ENCODE measurements at places on chromosomes 12 and 14.

DNA sequence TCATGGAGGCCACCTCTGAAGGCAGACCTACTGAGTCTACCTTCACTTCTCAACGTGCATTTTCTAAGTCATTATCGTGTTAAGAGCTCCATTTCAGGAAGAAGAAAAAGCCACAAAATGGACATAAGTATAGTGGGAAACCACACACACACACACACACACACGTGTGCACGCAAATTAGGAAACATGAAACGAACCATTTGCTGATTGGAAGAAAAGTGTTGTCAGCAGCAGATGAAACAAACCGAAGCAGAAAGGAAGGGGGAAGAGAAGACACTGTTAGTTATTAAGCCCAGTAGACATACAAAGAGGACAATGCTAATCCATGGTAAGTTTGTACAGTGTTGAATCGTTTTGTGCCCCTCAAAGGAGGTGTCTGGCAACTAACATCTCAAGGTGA lies 9.9 kb upstream of the VPS33A start:
- DNase-seq: no peak

GRCh38 chr12:4273652-4274395 lies at the start of gene CCND2:
CCND2 (plus strand) TSS chr12:4273762; CDS start chr12:4274041, 279 bp downstream.
- DNase-seq: peak; percentile 95

GRCh38 chr12:65885716-65886115 lies 61.4 kb downstream of the HMGA2 start:
- DNase-seq: no peak

DNA sequence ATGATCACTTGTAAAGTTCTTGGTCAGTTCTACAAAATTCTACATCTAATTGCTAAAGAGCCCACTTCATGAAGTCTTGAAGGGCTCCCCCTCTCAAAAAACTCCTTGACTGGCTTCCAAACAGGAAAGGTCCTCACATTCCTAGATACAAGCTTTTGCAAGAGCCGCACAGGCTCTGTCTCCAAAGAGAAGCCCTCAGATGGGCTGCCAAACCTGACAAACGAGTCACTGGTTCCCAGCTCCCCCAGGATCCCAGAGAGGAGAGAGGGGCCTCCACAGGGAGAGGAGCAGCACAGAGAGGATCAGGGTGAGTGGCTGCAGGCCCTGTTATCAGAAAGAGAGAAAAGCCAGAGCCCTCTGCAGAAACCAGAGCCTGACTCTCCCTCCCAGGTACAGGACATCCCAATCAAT lies 5.8 kb downstream of the NID2 start:
- no peak for DNase-seq

- no peak for DNase-seq
Observed at GRCh38 chr12:31783996-31784645, 55.3 kb upstream of the AMN1 start.

DNA sequence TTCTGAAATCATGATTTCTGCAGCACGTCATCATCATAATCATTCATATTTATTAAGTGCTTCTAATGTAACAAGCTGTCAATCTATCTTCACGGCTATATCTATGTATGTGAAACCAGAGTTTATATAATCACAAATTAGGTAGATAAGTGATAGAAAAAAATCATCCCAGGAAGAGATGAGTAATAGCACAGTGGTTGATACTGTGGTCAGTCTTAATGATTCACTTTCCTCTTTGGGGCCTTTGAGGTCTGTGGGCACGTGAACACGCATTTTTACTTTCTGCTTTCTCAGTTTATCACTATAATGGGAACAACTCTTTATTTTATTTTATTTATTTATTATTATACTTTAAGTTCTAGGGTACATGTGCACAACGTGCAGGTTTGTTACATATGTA lies 265.9 kb upstream of the NOVA1 start:
- no peak for DNase-seq

GRCh38 chr14:23577710-23578392 lies 739 bp downstream of the JPH4 start:
- DNase-seq: no peak

GRCh38 chr14:34046799-34047520 lies 96.1 kb upstream of the EGLN3 start:
- DNase-seq: no peak

DNA sequence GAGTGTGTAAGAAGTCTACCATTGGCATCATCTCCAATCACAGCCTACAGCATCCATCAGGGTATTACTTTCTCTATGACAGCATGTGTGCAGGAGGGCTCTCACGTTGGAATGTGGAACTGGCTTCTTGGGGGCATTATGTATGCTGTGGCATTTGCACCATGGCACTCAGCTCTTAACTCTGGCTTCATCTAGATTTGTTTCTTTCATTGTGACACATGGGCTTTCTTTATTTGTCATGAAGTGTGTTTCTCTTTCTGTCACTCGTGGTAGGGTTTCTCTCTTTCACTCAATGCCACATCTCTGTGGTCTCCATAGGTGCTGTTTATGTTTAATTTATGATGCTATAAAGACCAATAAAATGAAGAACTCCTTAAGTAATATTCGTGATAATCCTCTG lies 191.2 kb upstream of the GARIN2 start:
- DNase-seq: no peak

DNA sequence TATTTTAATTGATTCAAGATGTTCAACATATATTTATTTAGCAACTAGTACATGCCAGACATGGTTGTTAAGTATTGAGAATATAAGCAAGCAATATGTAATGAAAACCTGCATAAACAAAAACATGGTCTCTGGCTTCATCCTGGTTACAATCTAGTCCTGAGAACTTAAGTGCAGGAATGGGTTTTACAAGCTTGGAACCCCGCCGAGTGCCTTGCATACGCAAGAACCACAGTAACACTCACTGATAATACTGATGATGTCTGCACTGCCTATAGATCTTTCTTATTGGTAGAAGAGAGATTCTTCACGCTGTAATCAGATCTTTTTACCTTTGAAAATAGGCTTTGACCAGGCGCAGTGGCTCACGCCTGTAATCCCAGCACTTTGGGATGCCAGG lies 22.9 kb upstream of the CALM1 start:
- DNase-seq: no peak

DNA sequence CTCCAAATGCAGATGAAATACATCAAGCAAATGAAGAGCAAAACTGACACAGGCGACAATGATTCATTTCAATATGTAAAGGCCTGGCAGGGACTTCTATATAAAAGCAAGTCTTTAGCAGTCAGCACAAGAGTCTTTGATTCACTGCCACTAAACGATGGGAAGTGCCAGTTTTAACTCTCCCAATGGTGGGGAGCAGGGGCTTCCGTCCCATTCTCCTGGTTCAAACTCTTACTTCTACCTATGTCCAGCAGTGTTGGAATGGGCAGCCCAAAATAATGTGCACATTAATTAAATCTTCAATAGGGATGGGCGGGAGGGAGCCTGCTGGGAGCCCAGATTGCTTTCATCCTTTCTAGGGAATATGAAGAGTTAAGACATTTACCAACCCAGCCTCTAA lies 97.5 kb upstream of the MDM1 start:
- no peak for DNase-seq

GRCh38 chr12:16523284-16523950 lies 82.5 kb downstream of the LMO3 start:
- DNase-seq: no peak

DNA sequence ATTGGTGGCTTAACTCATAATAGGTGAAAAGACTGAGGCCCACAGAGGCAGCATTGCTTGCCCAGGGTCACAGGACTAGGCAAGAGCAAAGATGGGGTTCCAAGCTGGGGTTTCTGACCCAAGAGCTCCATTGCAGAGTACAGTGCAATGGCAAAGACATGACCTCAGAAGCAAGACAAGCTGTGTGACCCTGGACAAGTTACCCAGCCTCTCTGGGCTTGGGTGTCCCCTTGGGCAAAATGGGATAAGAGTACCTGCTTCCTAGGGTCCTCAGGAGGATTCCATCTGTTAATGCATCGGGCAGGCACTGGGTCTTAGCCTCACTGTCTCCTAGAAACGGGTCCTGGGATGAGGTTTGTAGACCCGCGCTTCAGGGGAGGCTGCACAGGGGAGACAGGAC lies 111.6 kb upstream of the NCOR2 start:
- no peak for DNase-seq

- no peak for DNase-seq
Observed at GRCh38 chr12:10369557-10370415, 20.1 kb downstream of the KLRK1 start.

GRCh38 chr12:48447755-48448154 lies 24.6 kb upstream of the ANP32D start:
- DNase-seq: no peak

GRCh38 chr12:90102957-90103652 lies 394.5 kb upstream of the ATP2B1 start:
- no peak for DNase-seq

GRCh38 chr14:33800735-33801163 lies 150.1 kb downstream of the EGLN3 start:
- DNase-seq: no peak

DNA sequence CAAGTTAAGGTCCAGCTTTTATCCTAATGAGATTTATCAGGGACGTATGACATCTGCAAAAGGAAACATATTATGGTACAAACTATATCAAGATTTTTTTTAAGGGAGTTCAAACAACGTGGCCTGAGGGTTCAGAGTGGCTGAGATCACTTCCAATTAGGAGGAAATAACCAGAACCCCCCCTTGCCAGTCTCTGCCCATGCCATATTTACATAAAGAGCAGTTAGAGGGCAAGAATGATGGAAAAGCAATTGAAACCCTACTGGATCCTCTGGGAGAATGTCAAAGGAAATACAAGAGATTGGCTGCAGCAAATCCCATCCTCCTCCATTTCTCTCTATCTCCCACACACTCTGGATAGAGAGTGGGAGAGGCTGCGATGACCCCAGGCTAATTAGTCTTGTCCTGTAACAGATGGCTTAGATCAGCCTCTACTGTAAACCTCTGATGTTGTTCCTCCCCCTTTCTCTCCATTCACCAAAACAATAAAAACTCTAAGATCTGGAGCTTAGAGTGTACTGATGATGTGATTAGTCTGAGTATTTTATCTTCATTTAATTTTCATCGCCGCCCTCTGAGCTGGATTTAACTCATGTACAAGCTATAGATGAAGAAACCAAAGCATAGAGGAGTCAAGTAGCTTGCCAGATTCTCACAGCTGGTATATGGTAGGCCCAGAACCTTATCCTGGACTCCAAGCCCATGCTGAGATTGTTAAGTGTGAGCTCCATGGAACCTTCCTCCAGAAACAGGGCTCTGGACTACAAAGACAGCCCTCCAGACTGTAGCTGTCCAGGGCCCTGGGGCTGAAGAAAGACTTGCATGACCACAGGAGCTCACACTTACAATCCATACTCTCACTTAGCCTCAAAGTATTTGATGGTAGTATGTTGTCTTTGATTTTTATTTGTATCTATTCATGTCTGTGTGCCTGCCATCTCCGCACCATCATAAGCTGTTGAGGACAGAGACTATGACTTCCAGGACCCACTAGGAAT lies 54.1 kb upstream of the GNG2 start:
- DNase-seq: no peak

DNA sequence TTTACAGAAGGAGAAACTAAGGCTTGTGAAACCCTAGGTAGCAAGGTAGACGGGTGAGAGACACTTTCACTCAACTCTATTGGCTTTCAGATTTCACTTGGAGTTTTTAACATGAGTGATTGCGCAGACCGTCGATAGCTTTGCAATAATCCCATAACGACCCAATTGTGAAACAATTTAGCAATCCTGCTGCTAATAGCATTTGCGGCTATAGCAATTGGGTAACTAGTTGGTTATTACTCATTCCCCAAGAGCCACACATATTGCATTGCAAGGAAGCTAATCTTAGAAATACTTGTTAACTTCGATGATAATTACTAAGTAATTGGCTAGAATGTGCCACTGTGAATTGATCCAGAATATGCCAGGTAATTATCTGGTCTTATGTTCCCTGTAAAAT lies 159.9 kb upstream of the NOS1 start:
- no peak for DNase-seq

DNA sequence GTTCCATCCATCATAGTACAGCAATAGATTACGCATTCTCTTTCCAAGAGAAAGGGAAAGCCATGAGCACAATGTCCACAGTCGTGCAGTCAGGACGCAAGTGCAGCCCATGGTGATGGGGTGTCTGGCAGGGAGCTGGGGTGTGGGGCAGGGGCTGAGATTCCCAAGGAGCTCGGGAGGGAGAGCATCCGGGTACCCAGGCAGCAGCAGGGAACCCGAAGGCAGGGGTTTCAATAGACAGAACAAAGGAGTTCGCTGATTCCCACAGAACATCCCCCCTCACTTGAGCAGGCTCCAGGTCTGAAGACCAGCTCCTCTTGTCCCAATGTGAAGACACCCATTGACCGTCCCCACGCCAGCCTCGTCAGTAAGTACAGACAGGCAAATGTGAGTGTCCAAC lies 13.5 kb downstream of the ANHX start:
- no peak for DNase-seq

DNA sequence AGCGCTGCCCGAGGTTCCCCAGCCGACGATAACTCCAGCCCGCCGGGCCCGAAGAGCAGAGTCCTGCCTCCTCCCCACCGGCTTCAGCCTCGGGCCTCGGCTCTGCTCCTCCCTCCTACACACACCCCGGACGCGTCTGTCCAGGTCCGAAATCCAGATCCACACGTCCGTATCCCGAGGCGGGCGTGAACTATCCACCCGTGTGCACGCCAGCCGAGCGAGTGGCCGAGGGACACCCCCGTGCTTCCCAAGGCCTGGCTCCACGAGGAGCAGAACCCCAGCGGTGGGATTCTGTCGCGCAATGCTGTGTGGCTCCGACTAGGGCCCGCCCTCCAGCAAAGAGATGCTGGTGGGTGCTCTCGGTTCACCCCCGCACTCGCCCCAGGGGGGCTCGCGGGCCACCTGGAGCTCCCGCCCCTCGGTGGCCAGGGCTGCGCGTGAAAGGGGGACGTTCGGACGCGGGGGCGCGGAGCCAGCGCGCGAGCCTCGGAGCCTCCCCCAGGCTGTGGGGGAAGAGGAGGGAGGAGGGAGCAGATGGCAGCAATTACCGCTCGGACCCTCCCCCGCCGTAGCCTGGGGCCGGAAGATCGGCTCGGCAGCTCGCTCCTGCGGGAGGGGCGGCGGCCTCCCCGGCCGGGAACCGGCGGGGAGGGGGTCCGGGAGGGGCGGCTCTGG lies 18.9 kb upstream of the ANKRD33 start:
- DNase-seq: no peak

GRCh38 chr14:54194501-54194900 lies 202.3 kb upstream of the CDKN3 start:
- no peak for DNase-seq

DNA sequence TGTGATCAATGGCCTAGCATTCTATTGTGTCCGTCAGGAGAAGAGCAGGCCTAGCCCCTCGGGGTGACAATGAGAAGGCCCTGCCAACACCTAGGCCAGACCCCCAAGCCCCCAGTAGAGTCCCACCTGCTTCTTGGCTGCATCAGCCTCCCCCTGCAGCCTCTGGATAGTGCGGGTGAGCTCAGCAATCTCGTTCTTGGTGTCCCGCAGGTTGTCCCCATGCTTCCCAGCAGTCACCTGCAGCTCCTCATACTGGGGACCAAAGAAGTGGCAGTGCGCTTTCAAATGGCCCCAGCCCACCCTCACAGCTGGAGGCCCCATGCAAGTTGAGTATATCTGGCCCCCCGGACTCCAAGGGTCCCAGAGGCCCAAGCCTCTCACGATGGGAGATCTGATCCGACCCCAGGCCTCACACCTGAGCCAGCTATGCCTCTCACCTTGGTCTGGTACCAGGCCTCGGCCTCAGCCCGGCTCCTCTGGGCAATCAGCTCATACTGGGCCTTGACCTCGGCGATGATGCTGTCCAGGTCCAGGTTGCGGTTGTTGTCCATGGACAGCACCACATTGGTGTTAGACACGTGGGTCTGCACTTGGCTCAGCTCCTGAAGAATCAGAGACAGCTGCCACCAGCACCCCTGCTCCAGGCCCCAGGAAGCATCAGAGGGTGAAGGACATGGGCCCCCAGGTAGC lies 10.0 kb upstream of the KRT4 start:
- no peak for DNase-seq

- no peak for DNase-seq
Observed at GRCh38 chr14:79196216-79196615, 1015.1 kb downstream of the DIO2 start.
